ENCODE measurements at places on chromosomes 3 and 15. TPM values are rescaled to one million over a fixed set of nuclear protein-coding genes. Genes with fewer than 3 reads are reported as not detected.

DNA sequence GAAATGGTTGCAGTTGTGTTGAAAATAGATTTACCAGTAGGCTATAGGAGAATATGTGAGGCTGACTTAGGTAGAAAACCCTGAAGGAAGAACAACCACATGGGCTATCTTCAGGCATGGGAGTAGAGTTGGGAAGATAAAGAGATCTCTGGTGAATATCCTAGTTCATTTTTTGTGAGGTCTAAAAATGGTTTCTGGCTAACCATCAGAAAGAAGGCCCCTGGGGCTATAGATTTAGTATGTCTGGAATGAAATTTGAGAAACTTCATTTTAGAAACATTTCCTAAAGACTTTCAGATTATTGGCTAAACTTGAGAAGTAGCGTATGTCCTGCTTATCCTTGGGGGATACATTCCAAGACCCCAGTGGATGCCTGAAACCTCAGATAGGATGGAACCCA is 148.2 kb downstream of the NAALADL2 start:
- no peak for DNase-seq

Gene TGM5
- total RNA-seq, result not detected

- DNase-seq, result no peak
Measured at GRCh38 chr3:27923349-27924068, 201.4 kb upstream of the EOMES start.

GRCh38 chr15:40929660-40930429 is 705 bp downstream of the DLL4 start:
- DNase-seq, result peak; percentile 58

DNA sequence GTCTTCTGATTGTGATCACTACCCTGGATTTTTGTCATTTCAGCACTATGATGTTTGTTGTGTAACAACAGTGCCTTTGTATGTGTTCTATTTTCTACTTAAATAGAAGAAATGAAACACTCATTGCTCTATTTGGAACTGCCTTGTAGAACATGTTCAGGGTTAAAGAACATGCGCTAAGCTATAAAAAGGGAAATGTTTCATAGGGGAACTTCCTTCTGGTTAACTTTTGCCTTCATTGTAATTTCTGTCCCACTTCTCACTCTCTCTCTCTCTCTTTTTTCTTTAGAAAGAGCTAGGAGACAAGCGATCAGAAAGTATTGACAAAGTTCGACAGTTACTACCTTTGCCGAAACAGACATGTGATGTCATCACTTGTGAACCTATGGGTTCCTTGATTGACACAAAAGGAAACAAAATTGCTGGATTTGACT is at the start of gene P2RY12:
Gene P2RY12, minus strand, starts transcription at position 13 of the 434 bp plus-strand sequence. CDS start 45,908 bp downstream, outside the sequence.
- DNase-seq, result no peak

Gene ANKRD34C
- 0.05 TPM for total RNA-seq

DNA sequence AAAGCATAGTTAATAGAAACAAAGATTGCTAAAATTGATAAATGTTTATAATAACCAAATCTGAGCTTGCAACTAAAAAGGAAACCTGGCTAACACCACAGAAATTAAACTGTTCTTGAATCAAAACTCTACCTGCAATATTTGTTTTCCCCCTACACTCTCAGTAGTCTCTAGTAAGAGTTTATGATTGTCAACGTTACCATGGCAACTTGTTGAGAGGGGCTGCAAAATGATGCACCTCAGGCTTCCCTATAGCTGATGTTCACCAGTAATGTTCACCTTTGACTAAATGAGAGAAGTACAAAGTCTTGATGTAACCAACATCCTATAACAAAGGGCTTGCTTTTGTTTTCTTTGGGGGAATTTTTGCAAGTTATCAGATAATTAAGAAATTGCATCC is 101.1 kb upstream of the FHIT start:
- no peak for DNase-seq

- no peak for DNase-seq
Measured at GRCh38 chr15:67009576-67010569, 55.5 kb upstream of the SMAD3 start.

DNA sequence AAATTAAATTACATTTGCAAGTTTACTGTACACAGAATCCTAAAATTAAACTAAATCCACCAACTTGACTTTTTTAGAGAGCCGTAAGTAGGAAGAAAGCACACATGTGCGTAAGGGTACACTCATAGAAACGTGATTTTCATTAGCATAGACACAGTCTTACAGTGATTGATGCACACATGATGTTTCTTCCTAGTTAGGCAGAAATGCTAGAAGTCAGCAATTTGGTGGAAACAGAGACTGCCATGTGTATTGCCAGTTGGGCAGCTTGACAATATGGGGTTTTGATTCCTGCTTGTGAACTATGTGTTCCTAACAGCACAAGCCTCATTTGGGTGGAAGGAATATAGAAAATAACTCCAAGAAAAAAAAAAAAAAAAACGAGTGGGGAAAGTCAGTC is 878.5 kb downstream of the ROBO1 start:
- DNase-seq, result no peak

Gene GOLGA8J
- total RNA-seq, result not detected

DNA sequence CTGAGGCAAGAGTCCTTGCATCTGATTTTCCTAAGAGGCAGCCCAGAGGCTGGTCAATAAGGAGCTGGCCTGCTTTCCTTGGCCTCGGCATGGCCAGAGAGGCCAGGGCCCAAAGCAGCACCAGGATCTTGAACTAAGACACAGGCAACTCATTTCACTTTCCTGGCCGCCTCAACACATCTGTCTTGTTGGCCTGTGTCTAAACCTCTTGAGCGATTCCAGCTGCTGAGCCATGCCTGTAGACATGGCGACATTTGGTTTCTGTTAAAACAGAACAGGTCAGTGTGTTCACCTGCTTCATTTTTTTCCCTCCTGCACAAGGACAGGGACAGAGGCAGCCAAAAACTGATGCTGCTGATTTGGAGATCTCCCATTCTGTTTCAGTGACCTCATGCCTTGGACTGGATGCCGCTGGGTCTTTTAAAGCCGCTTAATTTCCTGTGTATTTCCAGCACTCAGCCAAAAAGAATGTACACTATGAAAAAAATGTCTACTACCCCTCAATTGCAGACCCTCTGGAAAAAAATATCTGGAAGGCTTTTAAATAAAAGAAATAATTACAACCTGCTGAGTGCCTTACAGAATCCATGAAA is 266.6 kb upstream of the ICE2 start:
- no peak for DNase-seq

GRCh38 chr3:48899273-48899672 is 591 bp upstream of the SLC25A20 start:
- no peak for DNase-seq

Gene ALG1L2
- total RNA-seq, result not detected

Gene SLC2A2
- total RNA-seq, result not detected

- DNase-seq, result no peak
Measured at GRCh38 chr15:31102039-31102321, 455 bp upstream of the TRPM1 start.
